Neural progenitor cell (in vitro differentiated cells): ENCODE measurements at places on chromosomes 5 and 9. TPM values are rescaled to one million over a fixed set of nuclear protein-coding genes. Genes with fewer than 3 reads are reported as not detected.
A peak's percentile ranks its signal among the peaks of the same experiment; 100 is the strongest.

- H3K4me1 ChIP-seq: peaks cover 92% of the 10 kb centered on the region
- H3K4me3 ChIP-seq: peak overlapping the region; percentile 41
- DNase-seq: peak; percentile 88
- no peaks in the 10 kb centered on the region for H3K36me3 ChIP-seq
These were observed 84.9 kb downstream of the ZNF608 start for GRCh38 chr5:124661317-124662141.

GRCh38 chr9:15308511-15308910 lies 1.5 kb upstream of the TTC39B start:
- H3K4me3 ChIP-seq: no peak overlapping the region
- no peaks in the 10 kb centered on the region for H3K4me1 ChIP-seq
- no peaks in the 10 kb centered on the region for H3K36me3 ChIP-seq
- H3K27ac ChIP-seq: no peak overlapping the region
- H3K27me3 ChIP-seq: peaks cover 32% of the 10 kb centered on the region
- DNase-seq: no peak

Gene RPL12
- 2,064 and 2,640 TPM in 2 replicates for total RNA-seq

GRCh38 chr5:176779537-176779936 lies 30.8 kb upstream of the UNC5A start:
- no peak overlapping the region for H3K27ac ChIP-seq
- no peak for DNase-seq
- no peaks in the 10 kb centered on the region for H3K27me3 ChIP-seq
- H3K4me1 ChIP-seq: peaks cover 4% of the 10 kb centered on the region
- H3K36me3 ChIP-seq: no peaks in the 10 kb centered on the region

GRCh38 chr5:72238712-72239445 lies 81.2 kb downstream of the MRPS27 start:
- H3K4me1 ChIP-seq: peaks cover 57% of the 10 kb centered on the region
- H3K36me3 ChIP-seq: no peaks in the 10 kb centered on the region
- no peaks in the 10 kb centered on the region for H3K27me3 ChIP-seq
- peak; percentile 38 for DNase-seq
- no peak overlapping the region for H3K4me3 ChIP-seq

DNA sequence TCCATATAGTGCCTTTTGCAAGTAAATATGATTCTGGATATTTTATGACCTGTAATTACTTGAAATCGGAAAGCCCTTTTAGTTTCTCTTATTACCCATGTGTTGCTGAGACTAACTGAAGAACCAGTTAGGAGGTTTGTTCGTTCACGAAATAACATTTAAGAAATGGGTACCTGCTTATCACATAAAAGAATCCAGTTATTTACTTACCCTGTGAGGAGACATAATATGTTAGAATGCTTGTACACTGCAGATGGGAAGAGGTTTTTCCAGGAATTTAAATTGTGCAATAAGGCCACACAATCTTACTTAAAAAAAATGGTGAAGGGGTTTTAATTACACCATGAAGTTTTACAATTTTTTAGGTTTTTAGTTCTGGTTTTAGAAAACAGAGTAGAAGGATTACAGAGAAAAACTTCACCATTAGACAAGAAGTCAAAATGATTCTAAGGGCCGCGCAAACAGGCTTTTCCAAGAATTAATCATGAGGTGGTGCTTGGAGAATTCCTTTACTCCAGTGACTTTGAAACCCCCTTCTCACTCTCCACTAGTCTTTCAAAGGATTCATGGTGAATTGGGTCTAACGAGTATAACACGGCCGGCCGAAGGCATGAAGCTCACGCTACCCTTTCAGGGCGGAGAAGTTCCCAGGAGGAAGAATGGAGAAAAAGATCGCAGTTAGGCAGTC lies 1.1 kb upstream of the PTGER4 start:
- peaks cover 64% of the 10 kb centered on the region for H3K27me3 ChIP-seq
- H3K4me3 ChIP-seq: peak overlapping the region; percentile 68
- H3K27ac ChIP-seq: no peak overlapping the region
- peaks cover 27% of the 10 kb centered on the region for H3K4me1 ChIP-seq

GRCh38 chr9:109297899-109298298 lies 23.0 kb downstream of the EPB41L4B start:
- H3K27ac ChIP-seq: no peak overlapping the region
- no peaks in the 10 kb centered on the region for H3K27me3 ChIP-seq
- no peak for DNase-seq
- H3K4me3 ChIP-seq: no peak overlapping the region
- H3K4me1 ChIP-seq: no peaks in the 10 kb centered on the region
- H3K36me3 ChIP-seq: no peaks in the 10 kb centered on the region

Gene PCDHA1
- total RNA-seq: 0.19 and 0.24 TPM in 2 replicates

GRCh38 chr5:35415309-35415708 lies 185.0 kb upstream of the PRLR start:
- DNase-seq: no peak
- H3K4me1 ChIP-seq: no peaks in the 10 kb centered on the region
- H3K4me3 ChIP-seq: no peak overlapping the region

Gene RETREG1
- total RNA-seq: 0.99 and 3.0 TPM in 2 replicates

DNA sequence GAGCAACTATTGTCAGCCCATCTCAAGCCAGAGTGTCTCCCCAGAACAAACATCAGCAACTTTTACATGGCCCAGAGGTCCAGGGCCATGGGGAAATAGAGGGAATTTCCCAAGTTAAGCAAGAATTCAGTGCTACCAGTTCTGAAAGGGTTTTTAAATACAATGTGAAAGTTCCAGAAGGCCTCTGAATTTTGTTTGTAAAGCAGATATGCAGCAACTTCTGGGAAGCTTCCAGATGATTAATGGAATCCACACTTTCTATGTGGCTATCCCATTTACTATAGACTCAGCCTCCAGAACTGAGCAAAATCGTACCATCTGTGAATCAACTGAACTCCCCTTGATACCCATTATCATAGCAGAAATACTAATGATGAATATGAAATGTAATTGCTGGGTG lies 93.8 kb downstream of the FEM1C start:
- no peak overlapping the region for H3K4me3 ChIP-seq
- H3K27me3 ChIP-seq: no peaks in the 10 kb centered on the region
- peaks cover 17% of the 10 kb centered on the region for H3K4me1 ChIP-seq
- H3K36me3 ChIP-seq: no peaks in the 10 kb centered on the region
- DNase-seq: no peak
